NCI-H526 treated with DMSO at 0.1 percent for 48 hours (cell line): ENCODE measurements at places on chromosomes 13 and 19.

DNA sequence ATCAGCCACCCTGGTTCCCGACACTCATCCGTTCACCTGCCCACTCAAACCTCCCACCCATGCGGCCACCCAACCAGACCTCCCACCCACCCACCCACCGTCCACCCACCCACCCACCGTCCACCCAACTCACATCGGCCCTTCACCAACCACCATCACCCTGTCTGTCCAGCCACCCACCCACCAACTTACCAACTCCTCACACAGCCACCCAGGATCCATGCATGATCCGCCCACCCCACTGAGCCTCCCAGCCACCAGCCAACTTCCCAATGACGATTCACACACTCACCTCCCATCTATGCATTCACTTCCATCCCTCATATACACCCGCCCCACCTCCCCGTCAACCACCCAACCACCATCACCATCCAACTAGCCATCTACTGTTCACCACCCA lies 4.3 kb downstream of the JOSD2 start:
- no peak for DNase-seq

- no peak for DNase-seq
These were observed 18.5 kb downstream of the KCNRG start for GRCh38 chr13:50033725-50034124.

- peak; percentile 31 for DNase-seq
These were observed 245.2 kb downstream of the DLEU7 start for GRCh38 chr13:50598338-50598737.

- DNase-seq = no peak
These were observed 9.6 kb upstream of the UBL3 start for GRCh38 chr13:29859971-29860370.

- no peak for DNase-seq
These were observed 113.1 kb downstream of the ABCC4 start for GRCh38 chr13:95188128-95188527.

DNA sequence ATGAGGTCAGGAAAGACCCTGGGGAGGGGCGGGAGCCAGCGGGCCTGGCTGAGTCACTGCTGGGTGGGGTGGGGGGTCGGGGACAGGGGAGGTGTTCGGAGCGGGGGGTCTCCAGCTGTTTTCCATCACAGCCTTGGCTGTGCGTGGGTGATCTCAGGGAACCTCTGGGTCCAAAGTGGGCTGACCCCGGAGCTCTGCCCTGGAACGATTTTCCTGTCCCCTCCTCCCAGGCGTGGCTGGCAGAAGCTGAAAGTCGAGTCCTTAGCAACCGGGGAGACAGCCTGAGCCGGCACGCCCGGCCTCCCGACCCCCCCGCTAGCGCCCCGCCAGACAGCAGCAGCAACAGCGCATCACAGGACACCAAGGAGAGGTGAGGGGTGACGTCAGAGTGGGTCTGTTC lies 10.6 kb downstream of the TRIP10 start:
- DNase-seq = no peak

DNA sequence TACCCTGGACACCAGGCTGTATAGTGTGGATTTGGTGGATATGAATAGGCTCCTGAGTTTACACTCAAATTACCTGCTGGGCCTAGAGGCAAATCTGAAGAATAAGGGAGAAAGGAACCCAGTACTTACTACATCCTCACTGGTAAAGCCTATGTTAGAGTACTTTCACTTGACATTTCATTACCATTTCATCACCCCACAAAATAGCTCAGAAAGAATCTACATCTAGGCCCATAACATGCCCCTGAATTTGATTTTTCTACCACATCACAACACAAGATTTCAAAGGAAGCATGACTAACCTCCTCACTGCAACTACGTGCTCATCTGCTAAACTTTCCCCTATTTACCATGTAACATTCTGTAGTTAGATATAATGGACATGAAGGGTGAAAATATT lies 43.3 kb downstream of the VWA8 start:
- DNase-seq = no peak

DNA sequence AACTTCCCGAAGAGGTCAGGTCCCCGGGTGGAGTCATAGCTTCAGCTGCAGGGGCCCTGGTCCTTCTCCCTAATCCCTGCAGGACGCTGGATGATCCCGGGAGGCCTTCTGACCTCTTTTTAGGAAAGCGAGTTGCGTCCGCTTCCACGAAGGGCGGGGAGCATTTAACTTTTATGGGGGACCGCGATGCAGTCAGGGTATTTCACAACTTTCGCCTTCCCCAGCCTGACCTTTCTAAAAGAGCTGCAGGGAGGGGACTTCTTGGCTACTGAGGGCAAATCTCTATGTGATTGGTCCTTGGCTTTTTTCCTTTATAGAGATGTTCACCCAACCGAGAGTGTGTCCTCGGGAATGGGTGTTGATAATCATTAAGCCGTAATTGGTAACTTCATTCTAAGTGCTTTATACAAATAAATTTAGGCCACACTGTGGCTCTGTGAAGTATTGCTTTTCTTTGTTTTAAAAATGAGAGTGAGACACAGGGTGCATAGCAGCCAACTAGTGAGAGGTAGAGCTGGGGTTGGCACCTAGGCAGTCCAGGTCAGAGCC lies 778 bp downstream of the ZNF230 start:
- DNase-seq = no peak

GRCh38 chr13:44312834-44313551 lies 60.6 kb upstream of the SERP2 start:
- DNase-seq = no peak

GRCh38 chr19:1252821-1253513 lies 4.6 kb downstream of the MIDN start:
- no peak for DNase-seq
